ENCODE measurements at places on chromosomes 4 and X.

DNA sequence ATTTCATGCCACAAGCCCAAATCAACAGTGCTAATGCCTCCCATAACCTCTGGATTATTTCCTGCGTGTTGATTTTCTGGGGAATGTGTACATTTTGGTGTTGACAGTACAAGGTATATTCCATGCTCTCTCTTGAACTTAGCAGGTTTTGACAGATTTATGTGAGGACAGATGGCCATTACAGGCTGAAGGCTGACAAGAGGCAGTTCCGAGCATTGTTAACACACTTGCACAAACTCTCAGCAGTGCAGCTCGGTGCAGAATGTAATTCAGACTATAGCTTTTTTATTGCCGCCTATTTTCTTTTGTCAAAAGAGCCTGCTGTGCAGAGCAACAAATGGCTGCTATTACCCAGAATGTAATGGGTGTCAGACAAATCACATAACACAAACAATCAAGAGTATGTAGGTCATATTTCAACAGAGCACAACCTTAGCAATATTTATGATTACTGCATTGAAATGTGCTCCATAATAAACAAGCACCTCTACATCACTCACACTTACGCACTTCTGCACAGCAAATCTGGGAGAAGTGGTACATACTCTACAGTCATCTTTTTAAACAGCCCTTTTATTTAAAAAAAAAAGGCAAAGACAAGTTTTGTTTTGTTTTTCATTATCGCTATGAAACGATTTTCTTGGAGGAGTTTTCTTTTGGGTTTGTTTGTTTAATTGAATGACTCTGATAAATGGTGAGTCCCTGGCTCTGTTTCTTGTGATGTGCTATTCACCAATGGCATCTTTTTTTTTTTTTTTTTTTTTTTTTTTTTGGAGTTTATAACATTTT lies 71.6 kb downstream of the PPARGC1A start:
- no peak for DNase-seq

DNA sequence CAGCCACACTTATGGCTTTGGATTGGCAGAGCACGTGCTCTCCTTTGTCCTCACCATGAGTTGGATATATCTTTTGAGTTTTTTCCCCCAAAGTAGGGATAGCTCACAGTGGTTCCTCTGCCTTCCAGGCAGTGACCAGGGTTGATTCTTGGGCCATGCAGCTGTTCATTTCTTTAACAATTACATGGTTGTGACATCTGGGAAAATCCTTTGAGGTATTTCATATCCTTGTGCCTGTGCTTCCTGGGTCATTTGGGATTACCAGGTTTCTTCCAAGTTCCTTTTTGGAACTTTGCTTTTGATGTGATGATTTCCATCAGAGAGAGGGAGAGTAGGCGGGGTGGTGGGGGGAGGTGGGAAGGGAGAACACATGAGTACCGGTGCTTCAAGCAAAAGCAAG lies 15.6 kb downstream of the BCORL1 start:
- DNase-seq: no peak

DNA sequence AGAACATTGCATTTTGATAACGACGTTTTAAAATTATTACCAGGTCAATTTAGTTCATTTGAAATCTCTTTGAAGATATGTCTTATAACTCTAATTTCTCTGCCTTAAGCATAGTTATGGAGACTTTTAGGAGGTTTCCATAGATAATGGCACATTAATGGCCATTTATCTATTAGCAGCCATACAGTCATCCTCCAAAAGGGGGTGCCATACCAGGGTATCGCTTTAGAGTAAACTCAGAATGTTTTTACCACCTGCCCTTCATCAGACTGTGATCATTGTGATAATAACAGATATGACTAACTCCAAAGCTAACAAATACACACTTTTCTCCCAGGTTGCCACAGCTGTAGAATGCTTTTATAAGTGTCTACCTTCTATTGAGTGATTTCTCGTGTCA lies 461.5 kb downstream of the FSTL5 start:
- no peak for DNase-seq

- no peak for DNase-seq
Observed at GRCh38 chr4:66062921-66063320, 392.6 kb upstream of the EPHA5 start.

DNA sequence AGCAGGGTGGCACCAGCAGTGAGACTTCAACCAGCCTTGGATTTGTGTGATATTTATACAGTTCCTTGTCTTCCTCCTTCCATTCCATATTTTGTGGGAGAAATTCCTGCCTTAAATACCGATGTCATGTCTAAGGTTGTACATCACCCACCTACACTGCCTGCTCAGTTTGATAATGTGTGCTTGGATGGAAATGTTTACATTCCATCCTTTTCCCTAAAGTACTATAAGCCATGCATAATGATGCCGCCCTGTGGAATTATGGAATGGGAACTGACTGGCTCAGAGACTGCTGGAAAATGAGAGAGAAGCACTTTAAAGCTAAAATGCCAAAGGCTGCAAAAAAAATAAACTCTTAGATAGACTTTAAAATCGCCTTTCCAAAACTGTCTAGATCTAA lies 11.3 kb upstream of the GLUD2 start:
- DNase-seq: no peak

- DNase-seq: no peak
Observed at GRCh38 chr4:139522457-139522856, 33.6 kb downstream of the SETD7 start.

DNA sequence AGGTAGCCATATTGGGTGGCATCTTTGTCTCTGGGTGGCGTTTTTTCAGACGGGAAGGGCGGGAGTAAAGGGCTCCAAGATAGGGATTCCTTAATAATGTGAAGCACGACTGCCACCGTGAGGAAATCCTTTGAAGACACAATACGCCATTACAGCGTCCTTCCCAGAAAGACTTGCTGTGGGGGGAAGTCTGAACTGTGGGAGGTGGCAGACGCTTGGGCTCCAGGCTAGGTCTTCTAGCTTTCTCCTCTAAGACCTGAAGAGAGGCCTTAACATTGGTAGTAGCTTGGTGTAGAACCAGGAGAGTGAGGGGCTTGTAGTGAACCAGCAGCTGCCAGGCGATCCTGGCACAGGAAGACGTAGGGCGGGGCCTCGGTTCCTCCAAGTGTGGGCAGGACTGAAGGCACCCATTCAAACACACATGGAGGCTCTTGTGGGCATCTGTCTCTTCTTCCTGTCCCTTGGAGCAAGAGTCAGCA lies 197.3 kb downstream of the OR13H1 start:
- DNase-seq: no peak

- no peak for DNase-seq
Observed at GRCh38 chr4:112857461-112857860, 192.0 kb upstream of the ANK2 start.

DNA sequence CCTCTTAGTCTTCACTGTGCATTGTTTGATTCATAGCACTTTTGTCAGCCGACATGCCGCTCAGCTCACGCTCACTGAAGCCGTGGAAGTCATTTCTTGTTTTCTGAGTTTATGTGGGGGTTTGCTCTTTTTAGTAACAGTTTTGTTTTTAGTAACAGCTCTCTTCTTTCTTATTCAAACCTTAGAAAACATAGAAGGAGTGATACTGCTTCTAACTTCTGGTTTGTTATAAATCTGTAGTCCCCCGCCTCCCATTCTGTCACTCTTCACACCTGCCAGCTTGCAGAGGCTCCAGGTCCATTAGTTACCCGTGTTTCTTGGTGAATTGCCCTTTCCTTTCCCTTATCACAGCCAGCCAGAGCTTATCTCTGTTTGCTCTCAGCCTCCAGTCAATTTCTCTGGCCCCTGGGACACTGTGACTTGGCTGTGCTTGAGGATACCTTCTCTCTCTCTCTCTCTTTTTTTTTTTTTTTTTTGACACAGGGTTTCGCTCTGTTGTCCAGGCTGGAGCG lies 50.5 kb downstream of the GRK4 start:
- DNase-seq: no peak
